ENCODE measurements at places on chromosomes 16 and 17.
A peak's percentile ranks its signal among the peaks of the same experiment; 100 is the strongest.

- no peak for DNase-seq
These were observed 14.4 kb downstream of the CBFA2T3 start for GRCh38 chr16:88962478-88963152.

- DNase-seq, result no peak
These were observed 206.1 kb downstream of the CDH13 start for GRCh38 chr16:82832821-82833220.

GRCh38 chr16:35689764-35690163 lies 2230.4 kb downstream of the TP53TG3F start:
- DNase-seq, result no peak

DNA sequence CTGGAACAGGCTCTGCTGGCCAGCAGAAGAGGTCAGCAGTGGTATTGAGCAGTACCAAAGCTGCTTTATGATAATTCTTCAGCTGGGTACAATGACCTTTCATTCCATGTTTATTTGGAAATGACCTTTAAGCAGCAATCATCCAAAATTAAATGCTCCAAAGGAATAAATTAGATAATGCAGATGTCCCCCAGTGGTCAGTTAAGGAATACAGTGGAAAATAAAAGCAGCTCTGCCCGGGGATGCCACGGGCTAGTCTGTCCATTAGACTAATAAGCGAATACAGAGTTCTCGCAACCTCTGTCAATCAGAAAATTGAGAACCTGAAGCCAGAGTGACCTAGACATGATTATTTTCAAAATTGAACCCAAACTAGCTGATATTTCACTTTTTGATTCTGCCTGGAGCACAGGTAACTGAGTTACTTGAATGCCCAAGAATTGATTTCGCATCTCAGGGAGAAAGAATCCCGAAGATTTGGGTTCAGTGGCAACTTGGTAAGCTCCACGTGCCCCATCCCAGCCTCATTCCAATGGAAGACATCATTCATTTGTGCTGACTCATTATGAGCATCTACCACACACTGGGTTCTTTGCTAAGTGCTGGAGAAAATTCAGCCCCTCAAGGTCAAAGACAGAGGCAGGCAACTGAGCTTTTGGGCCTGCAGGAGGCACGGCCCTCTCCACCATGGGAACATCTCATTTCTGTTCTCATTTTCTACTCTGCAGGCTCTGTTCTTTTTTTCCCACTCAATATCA lies 34.4 kb upstream of the SLC39A11 start:
- DNase-seq, result no peak

- DNase-seq, result no peak
These were observed 2.3 kb downstream of the TAOK2 start for GRCh38 chr16:29975811-29976511.

DNA sequence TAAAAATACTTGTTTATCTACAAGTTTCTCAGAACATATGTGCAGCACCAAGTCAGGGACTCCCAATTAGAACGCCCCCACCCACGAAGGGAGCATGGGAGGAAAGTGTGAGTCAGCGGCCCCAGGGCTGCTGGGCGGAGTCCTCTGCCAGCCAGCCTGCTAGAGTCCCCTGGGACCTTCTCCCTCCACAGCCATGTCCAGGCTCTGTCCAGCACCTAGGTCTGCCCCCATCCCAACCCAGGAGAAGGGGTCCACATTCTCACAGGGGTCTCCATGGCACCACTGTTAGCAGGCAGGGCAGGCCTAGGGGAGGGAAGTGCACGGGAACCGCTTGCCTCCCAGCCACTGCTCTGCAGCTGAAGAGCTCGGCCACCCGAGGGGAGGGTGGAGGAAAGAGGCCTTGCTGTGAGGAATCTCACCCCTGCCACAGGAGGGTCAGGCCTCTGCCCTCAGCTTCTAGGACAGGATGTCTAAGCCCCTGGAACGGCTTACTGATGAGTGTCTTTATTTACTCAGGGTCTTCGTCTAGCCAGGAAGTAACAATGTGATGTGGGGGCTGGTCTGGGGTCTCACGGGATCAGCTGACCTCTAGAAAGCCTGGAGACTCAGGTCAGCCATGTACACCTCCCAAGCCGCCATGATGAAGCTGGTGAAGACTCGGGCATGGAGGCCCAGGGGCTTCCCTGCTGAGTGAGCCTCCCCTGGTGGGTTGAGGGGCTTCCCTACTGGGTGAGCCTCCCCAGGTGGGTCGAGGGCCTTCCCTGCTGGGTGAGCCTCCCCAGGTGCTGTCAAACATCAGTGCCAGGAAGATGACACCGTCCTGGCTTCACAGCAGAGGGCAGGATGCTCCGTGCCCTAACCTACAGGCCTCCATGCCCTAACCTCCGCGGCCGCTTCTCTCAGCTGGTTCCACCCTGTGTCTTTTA lies 190.3 kb downstream of the RBFOX3 start:
- peak; percentile 16 for DNase-seq

- peak; percentile 56 for DNase-seq
These were observed 70.8 kb downstream of the ABR start for GRCh38 chr17:1108765-1109605.

DNA sequence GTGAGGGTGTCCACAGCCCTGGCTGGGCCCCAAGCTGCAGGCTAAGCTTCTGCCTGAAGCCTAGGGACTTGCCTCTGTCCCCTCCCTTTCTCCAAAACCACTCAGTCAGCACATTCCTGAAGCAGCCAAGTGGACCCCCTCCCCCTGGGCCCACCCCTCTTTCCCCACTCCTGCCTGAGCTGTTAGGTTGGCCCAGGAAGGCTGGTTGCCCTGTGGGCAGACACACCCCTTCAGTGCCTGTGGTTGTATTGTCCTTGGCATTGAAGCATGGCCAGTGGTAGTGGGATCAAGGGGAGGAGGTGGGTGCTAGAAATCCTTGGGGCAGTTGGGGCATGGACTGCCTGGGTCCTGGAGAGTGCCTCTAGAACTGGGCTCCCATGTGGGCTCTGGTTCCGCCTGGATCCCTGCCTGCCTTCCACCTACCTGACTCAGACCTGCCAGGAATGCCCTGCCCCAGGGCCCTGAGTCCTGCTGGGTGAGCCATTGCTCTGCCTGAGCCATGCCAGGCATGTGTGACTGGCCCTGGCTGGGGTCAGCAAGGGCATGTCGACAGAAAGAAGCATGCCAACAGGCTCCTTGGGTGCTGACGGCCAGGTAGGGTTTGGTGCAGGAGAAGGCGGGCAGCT lies 2.1 kb downstream of the TRAF4 start:
- no peak for DNase-seq

DNA sequence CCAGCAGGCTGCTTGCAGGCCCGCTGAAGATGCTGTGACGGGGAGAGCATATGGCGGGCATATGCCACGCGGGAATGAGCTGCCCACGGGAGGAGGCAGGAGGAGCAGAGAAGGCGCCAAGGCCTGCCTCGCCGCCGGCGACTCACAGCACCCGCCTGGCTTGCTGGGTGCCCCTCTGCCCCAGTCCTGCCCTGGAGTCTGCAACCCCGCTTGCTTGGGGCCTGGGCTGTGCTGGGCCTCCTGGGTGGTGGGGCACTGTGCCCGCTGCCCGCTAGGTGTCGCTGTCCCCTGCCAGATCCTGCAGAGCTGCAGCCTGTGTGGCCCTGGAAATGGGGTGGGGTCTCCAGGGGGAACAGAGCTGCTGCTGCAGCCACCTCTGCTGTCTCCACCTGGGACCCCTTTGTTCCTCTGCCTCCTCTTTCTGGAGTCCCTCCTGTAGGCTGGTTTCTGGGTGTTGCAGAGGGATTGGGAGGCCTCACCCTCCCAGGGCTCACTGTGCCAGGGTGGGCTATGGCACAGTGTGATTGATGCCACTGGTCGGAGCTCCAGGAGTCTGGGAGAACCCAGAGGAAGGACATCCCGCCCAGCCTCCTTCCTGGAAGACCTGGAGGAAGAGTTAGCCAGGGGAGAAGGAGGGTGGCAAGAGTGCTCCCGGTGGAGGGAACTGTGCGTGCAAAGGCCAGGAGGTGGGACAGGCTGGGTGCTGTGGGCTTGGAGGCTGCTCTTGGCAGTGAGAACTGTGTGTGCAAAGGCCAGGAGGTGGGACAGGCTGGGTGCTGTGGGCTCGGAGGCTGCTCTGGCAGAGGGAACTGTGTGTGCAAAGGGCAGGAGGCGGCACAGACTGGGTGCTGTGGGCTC lies 141.0 kb upstream of the CIBAR2 start:
- peak; percentile 20 for DNase-seq

DNA sequence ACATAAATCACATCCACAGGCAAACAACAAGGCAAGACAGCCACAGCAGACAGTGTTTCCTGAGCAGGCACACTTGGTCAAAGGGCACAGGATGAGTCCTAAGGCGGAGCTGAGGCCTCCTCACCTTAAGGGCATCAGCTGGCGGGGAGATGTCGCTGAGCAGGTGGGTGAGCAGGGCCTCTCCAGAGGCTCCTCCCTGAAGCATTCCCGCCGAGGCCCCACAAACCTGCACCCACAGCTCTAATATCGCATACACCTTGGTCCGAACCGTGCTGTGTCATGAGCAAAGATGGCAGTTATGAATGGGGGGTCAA lies 29.3 kb downstream of the PELP1 start:
- no peak for DNase-seq

GRCh38 chr17:28906276-28906675 lies 3.4 kb upstream of the DHRS13 start:
- DNase-seq, result no peak

DNA sequence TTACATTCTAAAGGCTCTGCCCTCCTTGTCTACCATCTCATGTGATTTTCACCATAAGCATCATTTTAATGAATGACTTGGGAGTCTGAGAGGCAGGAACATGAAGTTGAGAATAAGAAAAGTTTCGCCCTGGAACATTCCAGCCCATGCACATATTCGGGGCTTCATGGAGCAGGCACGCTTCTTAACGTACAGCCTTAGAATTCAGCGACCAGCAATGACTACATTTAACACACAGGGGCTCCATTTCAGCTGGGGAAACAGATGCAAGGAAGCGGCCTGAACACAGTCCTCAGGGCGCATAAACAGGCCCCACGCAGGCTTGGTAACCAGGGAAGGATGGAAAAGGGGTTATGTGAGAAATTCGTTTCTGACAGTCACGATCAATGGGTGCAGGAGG lies 357.4 kb downstream of the SLC39A11 start:
- DNase-seq, result no peak

DNA sequence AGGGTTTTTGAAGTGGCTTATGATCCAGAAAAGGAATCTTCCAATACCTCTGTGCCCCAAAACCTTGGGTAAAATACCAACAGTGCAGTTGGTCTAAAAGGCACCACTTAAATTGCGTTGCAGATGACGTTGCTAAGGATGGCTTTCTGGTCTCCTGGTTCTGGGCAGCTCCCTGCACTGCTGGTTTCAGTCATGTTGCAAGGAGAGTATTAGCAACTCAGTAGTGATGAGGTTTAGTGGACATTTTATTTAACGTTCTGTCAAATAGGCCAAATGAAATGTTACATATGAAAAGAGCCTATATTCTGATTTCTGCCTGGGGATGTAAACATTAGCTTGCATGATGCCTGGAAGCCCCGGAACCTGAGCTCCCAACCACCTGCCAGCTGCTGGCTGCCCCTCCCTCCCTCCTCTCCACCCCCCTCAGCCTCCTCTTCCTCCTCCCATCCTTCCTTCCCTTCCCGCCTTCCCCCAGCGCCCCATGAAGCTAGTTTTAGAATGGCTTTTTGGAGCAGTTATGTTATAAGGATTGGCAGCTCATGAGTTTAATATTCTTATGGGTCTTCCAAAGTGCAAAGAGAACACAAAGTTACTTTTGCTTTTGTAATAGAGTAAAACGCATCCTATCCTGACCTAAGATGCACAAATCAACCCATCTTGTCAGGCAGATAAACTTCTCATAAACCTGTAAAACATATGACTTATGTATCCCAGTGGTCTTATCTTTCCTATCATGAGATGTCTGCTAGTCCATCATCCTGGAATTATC lies 20.7 kb downstream of the CD7 start:
- no peak for DNase-seq

- DNase-seq, result no peak
These were observed 1.3 kb downstream of the CDR2 start for GRCh38 chr16:22372882-22373661.

- DNase-seq, result no peak
These were observed 126.4 kb upstream of the ANKFN1 start for GRCh38 chr17:56026915-56027314.

DNA sequence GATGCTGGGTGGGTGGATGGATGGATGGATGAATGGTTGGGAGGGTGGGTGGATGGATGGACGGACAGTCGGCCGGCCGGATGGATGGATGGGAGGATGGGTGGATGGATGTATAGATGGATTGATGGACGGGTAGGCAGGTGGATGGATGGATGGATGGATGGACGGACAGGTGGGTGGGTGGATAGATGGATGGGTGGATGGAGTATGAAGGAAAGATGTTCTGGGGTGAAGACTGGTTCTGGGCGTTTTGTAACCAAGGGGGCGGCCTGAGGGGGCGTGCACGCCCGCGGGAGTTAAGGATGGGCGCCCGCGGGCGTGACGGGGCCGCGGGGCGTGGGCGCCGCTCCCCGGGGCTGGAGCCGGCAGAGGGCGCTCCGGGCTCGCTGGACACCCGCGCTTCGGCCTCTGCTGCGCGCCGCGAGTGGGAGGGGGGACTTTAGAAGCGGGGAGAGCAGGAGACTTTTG lies at the start of gene NECAB2:
NECAB2 (plus strand) TSS at position 407 of the 468 bp plus-strand sequence. CDS start 405 bp downstream, outside the sequence.
- DNase-seq, result no peak

- DNase-seq, result no peak
These were observed 25.3 kb upstream of the TRPV3 start for GRCh38 chr17:3582915-3583314.

DNA sequence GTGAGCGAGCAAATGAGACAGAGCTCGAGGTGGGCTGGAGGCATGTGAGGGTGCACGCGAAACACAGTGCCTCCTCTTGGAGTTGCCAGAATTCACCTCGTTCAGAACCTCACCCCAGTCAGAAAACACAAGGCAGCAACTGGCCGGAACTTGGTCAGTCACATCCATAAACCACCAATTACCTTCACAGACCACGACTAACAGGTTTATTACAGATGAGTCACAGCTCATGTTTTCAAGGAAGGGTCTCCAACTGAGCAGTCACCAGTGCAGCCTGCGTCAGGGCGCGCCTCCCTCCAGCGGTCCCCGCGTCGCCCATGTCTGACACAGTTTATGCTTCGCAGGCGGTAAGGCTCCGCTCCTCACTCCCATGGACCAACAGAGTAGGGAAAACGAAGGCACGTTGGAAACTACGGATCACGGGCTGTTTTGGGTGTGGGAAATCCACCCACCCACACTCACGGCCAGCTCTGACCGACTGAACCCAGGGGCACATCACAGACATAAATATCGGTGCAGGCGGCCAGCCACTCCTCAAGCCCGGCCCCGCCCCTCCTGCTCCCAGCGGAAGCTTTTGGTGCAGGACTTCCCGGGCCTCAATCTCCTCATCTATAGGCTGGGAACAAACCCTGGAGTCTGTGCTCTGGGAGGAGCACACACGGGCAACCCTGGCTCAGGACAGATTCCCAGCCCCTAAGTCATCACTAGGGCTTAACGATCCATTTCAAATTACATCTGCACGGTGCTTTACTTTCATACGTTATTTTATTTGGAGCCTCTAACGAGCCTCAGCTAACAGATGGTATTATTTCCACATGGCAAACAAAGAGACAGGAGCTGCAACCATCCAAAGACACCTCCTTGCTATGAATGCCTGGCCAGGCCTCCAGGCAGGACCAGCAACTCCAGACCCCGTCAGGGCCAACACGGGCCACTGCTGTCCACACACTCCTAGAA lies 126.3 kb downstream of the ZNF778 start:
- no peak for DNase-seq

- DNase-seq, result no peak
These were observed 7.2 kb upstream of the USP10 start for GRCh38 chr16:84692451-84693214.

- no peak for DNase-seq
These were observed 5.8 kb upstream of the FN3KRP start for GRCh38 chr17:82710499-82711232.

- DNase-seq, result no peak
These were observed 298.1 kb upstream of the IRX5 start for GRCh38 chr16:54632322-54633220.

All from stimulated activated CD4-positive, alpha-beta T cell treated with anti-CD3 and anti-CD28 coated beads, Interleukin-12 subunit alpha, Interleukin-12 subunit beta, amount 100 ng/mL, for 24 hours (primary cell).